ENCODE measurements at places on chromosomes 1 and 21.

DNA sequence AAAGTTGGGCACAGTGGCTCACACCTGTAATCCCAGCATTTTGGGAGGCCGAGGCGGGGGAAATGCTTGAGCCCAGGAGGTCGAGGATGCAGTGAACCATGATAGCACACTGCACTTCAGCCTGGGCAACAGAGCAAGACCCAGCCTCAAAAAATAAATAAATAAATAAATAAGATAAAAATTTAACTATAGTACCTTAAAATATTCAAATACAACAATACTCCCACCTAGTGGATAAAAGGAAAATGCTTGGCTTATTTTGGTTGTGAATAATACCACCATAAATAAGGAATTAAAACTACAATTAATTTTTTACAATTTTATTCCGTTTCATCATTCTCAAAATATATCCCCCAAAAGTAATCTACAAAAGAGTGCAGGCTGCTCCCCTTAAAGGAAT lies 8.1 kb downstream of the PSMG1 start:
- DNase-seq = no peak
- peaks cover 25% of the 10 kb centered on the region for H3K36me3 ChIP-seq
- no peak overlapping the region for H3K4me3 ChIP-seq
- H3K4me1 ChIP-seq = no peaks in the 10 kb centered on the region

DNA sequence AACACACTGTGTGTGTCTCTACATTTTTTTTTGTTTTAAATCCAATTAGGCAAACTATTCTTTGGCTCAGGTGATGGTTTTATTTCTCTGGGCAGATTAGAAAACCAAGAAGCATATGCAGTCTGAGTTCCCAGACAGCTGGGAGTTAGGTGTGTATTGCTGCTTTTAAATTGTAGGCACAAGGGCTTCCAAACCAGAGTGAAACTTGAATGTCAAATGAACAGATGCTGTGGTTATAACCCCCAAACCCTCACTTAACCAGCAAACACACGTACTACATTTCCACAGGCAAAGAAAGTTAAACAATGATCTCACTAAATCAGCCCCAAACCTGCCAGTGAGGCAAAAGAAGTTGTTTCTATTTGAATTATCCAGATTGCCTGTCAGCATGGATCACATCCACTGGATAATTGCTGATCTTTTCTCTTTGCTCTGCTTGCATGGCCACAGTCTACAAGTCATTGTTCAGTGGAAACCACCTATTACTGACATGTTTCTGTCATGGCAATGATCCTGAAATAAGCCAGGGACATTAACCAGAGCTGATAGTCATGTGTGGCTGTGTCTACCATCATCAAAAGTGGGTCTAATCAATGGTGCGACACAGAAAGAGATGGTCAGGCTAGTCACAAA lies 576.5 kb upstream of the PLXNA2 start:
- DNase-seq = no peak
- no peaks in the 10 kb centered on the region for H3K36me3 ChIP-seq
- no peak overlapping the region for H3K4me3 ChIP-seq
- no peaks in the 10 kb centered on the region for H3K4me1 ChIP-seq
- no peaks in the 10 kb centered on the region for H3K27me3 ChIP-seq
- H3K27ac ChIP-seq = no peak overlapping the region

- peaks cover 30% of the 10 kb centered on the region for H3K4me1 ChIP-seq
- peak overlapping the region; percentile 72 for H3K27ac ChIP-seq
- no peaks in the 10 kb centered on the region for H3K36me3 ChIP-seq
- no peak for DNase-seq
Measured at GRCh38 chr1:151512326-151512725, 1.1 kb downstream of the CGN start.

- H3K27ac ChIP-seq = no peak overlapping the region
- H3K4me3 ChIP-seq = no peak overlapping the region
- DNase-seq = no peak
- H3K4me1 ChIP-seq = peaks cover 13% of the 10 kb centered on the region
- H3K27me3 ChIP-seq = no peaks in the 10 kb centered on the region
- H3K36me3 ChIP-seq = no peaks in the 10 kb centered on the region
Measured at GRCh38 chr1:169048043-169048442, 58.4 kb upstream of the ATP1B1 start.

GRCh38 chr1:36076979-36077573 lies 6.8 kb upstream of the TEKT2 start:
- no peak overlapping the region for H3K27ac ChIP-seq
- H3K27me3 ChIP-seq = no peaks in the 10 kb centered on the region
- DNase-seq = no peak

DNA sequence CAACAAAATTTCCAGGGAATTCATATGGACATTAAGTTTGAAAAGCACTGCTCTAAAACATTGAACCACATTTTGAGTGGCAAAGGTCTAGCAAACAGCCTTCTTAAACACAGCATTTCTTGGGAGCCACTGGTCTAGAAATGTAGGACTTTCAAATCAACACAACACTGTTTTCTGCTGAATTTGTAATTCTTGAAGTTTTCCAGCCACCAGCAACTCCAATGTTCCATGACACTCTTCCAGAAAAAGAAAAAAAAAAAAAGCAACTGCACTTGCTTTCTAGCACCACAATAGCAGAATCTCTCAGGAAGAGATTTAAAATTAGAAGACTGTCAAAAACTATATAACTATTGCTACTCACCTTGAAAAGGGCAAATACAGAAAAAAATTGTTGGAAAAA lies 4.5 kb downstream of the SYDE2 start:
- H3K4me3 ChIP-seq = peak overlapping the region; percentile 78
- no peaks in the 10 kb centered on the region for H3K4me1 ChIP-seq
- no peaks in the 10 kb centered on the region for H3K36me3 ChIP-seq
- H3K27ac ChIP-seq = no peak overlapping the region

- H3K36me3 ChIP-seq = no peaks in the 10 kb centered on the region
- H3K4me1 ChIP-seq = no peaks in the 10 kb centered on the region
- H3K27me3 ChIP-seq = no peaks in the 10 kb centered on the region
- H3K27ac ChIP-seq = no peak overlapping the region
- H3K4me3 ChIP-seq = no peak overlapping the region
- DNase-seq = no peak
Measured at GRCh38 chr1:55524006-55524405, 308.8 kb upstream of the USP24 start.

- H3K27me3 ChIP-seq = no peaks in the 10 kb centered on the region
- DNase-seq = peak; percentile 75
- H3K27ac ChIP-seq = no peak overlapping the region
- no peaks in the 10 kb centered on the region for H3K4me1 ChIP-seq
- H3K36me3 ChIP-seq = peaks cover 49% of the 10 kb centered on the region
Measured at GRCh38 chr1:206479183-206480125, 9.2 kb downstream of the IKBKE start.

DNA sequence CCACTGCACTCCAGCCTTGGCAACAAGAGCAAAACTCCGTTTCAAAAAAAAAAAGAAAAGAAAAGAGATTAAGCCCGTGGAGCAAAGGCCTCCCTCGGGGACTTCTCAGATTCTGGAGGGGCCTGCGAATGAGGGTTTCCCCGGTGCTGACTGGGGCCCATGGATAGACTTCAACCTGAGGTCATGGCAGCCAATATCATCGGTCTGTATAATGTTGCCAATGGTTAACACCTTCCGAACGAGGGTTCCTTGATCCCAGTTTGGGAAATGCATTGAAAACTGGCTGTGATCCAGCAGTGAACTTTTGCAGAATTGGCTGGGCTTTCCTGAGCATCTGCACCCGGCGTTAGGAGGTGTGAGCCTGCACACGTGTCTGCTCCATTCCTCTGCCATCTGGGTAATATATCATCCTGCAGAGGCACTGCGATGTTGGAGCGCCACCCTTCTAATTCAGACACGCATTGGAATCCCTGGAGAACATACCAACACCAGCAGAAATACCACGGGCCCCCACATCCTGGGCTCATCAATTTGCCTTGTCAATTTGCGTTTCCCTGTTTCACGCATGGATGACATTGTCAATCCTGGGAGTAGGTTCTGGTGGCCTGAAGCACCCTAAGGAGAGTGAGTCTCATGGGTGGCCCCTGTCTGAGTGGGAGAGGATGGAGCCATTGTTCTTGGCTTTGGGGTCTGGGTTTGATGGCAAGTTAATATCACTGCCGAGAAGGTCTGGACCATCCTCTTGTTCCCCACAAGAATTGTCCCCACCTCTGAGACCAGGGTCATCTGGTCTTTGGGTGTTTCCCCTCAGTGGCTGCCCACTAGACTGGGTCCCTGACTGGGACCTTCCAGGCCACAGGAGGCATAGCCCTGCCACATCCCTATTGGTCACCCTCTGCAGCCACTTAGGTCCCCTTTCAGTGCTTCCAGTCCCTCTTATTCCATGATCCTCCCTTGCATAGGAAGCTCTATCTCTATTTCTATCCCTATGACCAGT lies 441.0 kb downstream of the PTPRU start:
- H3K4me1 ChIP-seq = no peaks in the 10 kb centered on the region
- no peaks in the 10 kb centered on the region for H3K27me3 ChIP-seq
- no peak for DNase-seq
- no peaks in the 10 kb centered on the region for H3K36me3 ChIP-seq
- no peak overlapping the region for H3K27ac ChIP-seq
- H3K4me3 ChIP-seq = no peak overlapping the region

DNA sequence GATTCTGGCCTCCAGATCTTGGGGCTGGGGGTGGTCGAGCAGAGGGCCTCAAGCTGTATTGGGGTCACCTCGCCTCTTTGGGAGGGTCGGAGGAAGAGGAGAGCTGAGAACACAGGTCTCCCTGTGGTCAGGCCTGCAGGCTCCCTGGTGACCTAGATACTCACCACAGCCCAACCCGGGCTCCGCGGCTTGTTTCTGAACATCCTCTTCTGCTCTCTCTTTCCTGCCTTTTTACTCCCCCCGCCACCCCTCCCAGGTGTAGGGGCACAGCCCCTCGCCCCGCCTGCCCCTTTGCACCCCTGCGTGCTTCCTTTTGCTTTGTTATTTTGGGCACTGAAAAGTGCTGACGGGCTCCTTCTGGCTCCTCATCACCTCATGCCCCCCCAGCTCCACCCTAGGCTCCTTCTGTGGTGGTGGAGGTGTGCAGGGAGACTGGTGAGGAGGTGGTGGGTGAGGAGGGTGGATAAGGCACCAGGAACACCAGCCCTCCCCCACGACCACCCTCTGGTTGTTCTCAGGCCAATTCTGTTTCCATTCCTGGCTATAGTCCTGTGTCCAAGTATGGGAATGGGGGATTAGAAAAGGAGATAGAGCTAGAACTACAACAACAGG lies 10.6 kb upstream of the LINGO4 start:
- DNase-seq = no peak
- peaks cover 13% of the 10 kb centered on the region for H3K36me3 ChIP-seq
- H3K4me1 ChIP-seq = peaks cover 6% of the 10 kb centered on the region
- no peaks in the 10 kb centered on the region for H3K27me3 ChIP-seq

DNA sequence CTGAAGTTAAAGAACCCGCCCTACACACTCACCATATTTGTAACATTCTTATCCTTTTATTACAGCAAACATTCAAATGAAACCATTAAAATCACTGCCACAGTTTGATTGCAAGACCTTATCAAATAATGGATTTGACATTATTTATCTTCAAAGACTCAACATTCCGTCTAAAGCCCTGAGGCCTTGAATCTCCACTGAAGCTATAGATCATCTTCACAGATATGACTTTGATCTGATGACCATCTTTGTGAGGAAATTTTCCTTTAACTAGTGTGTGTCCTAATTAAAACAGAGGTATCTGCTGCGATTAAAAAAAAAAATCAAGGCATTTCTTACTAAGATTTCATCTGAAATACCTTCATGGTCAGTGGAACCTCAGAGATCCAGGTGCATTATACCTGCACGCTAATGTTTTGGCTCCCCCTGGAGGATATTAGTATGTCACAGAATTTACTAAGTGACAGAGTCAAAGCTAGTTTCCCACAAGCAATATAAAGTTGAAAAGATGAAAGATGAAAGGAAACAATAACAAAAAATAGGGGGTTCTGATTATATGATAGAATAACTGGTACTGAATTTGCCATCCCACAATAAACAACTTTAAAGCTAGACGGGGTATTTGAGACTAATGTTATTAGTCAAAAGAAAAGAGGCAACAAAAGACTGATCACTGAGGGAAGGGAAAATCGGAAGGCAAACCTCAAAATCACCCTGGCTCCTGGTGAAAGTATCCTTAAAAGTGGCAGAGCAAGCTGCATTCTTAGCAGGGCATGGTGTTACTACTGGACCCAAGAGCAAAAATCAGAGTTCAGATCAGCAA lies 923.4 kb downstream of the NCAM2 start:
- H3K27me3 ChIP-seq = no peaks in the 10 kb centered on the region
- no peak for DNase-seq
- H3K4me3 ChIP-seq = no peak overlapping the region
- no peak overlapping the region for H3K27ac ChIP-seq
- no peaks in the 10 kb centered on the region for H3K36me3 ChIP-seq

- H3K27me3 ChIP-seq = no peaks in the 10 kb centered on the region
- peaks cover 6% of the 10 kb centered on the region for H3K36me3 ChIP-seq
- H3K27ac ChIP-seq = no peak overlapping the region
- no peak overlapping the region for H3K4me3 ChIP-seq
- no peak for DNase-seq
- H3K4me1 ChIP-seq = peaks cover 11% of the 10 kb centered on the region
Measured at GRCh38 chr21:41370840-41371684, 9.2 kb downstream of the MX2 start.

- H3K27ac ChIP-seq = no peak overlapping the region
- no peaks in the 10 kb centered on the region for H3K36me3 ChIP-seq
- no peaks in the 10 kb centered on the region for H3K27me3 ChIP-seq
Measured at GRCh38 chr1:65958561-65959350, 166.1 kb downstream of the PDE4B start.

- no peak for DNase-seq
- no peaks in the 10 kb centered on the region for H3K27me3 ChIP-seq
- peaks cover 19% of the 10 kb centered on the region for H3K4me1 ChIP-seq
- no peak overlapping the region for H3K27ac ChIP-seq
Measured at GRCh38 chr1:184822267-184822666, 67.6 kb upstream of the EDEM3 start.

GRCh38 chr1:23756676-23757075 lies 13.4 kb downstream of the ELOA start:
- no peaks in the 10 kb centered on the region for H3K27me3 ChIP-seq
- DNase-seq = no peak
- H3K4me3 ChIP-seq = no peak overlapping the region
- peaks cover 99% of the 10 kb centered on the region for H3K36me3 ChIP-seq
- H3K4me1 ChIP-seq = peaks cover 8% of the 10 kb centered on the region
- no peak overlapping the region for H3K27ac ChIP-seq

DNA sequence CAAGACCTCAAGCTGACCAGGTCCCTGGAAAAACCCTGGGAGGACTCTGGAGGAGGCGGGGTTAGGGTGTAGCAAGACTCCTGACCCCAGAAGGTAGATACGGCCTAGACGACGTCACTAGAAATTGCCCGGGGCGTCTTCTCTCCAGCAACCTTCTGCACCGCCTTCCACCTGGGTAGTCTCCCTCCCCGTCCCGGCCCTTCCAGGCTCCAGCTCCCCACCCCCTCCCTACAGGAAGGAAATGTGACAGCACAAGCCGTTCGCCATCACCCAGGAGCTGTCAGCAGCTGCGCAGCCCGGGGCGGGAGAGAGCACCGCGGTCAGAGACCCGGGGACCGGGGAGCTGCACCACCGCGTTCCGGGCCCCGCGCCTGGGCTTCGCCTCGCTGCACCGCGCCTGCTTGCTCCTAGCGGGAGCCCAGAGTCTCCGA lies 20.0 kb downstream of the SERTAD4 start:
- peak overlapping the region; percentile 58 for H3K4me3 ChIP-seq
- H3K4me1 ChIP-seq = peaks cover 27% of the 10 kb centered on the region

Data from lower lobe of right lung (tissue), 2 donors.